Naive thymus-derived CD8-positive, alpha-beta T cell (primary cell): ENCODE measurements at places on chromosomes 13 and 19. TPM values are rescaled to one million over a fixed set of nuclear protein-coding genes. Genes with fewer than 3 reads are reported as not detected.

DNA sequence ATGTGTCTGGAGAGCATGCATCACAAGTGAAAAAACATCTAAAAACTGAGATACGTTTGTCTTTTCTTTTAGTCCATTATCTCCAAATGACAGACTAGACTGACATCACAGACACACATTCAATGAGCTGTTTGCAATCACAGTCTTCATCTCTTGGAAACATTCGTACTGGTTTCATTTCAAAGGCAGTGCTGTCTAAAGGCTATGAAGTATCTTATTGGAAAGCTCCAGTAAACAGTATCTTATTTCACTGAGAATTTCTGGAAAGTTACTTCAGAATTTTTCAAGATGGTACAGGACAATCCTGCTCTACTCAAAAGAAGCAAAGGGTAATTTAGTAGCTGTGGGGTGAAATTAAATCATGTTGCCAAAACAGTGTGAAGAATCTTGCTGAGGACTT is 53.5 kb upstream of the TNFRSF19 start:
- H3K4me1 ChIP-seq, result no peaks in the 10 kb centered on the region
- H3K36me3 ChIP-seq, result no peaks in the 10 kb centered on the region
- no peak overlapping the region for H3K27ac ChIP-seq
- peaks cover 26% of the 10 kb centered on the region for H3K27me3 ChIP-seq

GRCh38 chr13:93925990-93926389 is 553.5 kb downstream of the DCT start:
- no peaks in the 10 kb centered on the region for H3K4me1 ChIP-seq
- H3K27ac ChIP-seq, result no peak overlapping the region
- DNase-seq, result no peak
- peaks cover 11% of the 10 kb centered on the region for H3K27me3 ChIP-seq
- H3K4me3 ChIP-seq, result no peak overlapping the region
- no peaks in the 10 kb centered on the region for H3K36me3 ChIP-seq

DNA sequence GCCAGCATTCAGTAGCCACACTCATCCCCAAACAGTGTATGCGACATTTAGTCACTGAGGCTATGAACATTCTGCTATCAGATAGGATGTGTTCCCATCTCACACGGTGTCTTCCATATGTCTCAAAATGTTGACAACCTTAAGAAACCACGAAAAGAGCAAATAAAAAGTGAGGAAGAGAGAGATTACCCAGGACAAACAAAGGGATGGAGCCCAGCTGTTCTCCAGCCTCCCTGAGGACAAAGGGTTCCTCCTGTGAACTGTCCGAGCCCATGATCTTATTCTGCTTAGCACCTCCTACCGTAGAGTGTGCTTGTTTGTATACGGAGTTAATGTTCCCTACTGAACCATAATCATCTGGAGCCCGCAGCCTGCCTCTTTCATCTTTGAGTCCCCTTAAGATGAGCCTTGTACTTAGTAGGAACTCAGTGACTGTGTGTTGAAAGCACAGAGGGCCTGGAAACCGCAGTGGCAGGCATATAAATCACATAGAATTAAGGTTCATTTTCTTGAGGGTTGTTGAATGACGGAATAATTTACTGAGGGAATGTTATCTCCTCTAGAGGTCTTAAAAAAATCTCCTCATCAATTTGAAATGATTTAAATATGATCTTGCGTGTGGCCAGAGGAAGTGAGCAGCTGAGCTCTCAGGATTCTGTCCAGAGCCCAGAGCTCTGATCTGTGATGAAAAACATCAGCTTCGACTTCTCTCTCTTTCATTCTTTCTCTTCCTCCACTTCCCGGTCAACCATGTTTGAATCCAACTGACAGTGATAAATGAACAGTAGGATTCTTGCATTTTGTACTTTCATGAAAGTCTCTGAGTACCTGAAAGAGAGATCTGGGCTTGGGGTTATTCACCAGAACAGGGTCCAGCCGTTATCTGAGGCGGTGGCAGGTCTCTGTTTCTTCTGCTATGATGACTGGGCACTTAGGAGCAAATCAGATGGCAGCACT is 200.5 kb downstream of the KLF5 start:
- no peaks in the 10 kb centered on the region for H3K4me1 ChIP-seq
- no peak overlapping the region for H3K27ac ChIP-seq
- H3K36me3 ChIP-seq, result no peaks in the 10 kb centered on the region
- H3K27me3 ChIP-seq, result no peaks in the 10 kb centered on the region

- H3K4me3 ChIP-seq, result peak overlapping the region; percentile 95
- H3K27me3 ChIP-seq, result no peaks in the 10 kb centered on the region
- peaks cover 21% of the 10 kb centered on the region for H3K4me1 ChIP-seq
- DNase-seq, result no peak
- peak overlapping the region; percentile 93 for H3K27ac ChIP-seq
Observed at GRCh38 chr19:34962687-34963572, 1.1 kb downstream of the ZNF792 start.

The HCST gene
- total RNA-seq, result 85.7 TPM

DNA sequence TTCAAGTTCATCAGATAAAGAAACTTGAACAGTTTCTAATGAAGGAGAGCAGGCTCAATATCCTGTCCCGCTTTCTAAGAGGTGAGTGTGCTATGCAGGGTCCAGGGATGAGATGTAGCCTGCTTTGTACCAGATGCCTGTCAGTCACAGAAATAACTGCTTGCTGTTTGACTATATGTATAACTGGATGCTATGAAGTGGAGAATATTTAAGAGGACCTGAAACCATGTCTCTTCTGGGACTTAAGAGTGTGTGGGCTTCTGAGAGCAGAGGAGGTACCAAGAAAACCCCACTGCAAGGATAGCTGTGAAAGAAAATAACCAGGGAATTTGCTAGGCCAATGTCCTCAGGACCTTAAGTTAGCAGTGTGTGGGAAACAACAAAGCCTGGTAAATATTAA is 246.3 kb upstream of the RFC3 start:
- H3K27me3 ChIP-seq, result no peaks in the 10 kb centered on the region
- H3K4me3 ChIP-seq, result no peak overlapping the region
- H3K4me1 ChIP-seq, result no peaks in the 10 kb centered on the region
- no peak overlapping the region for H3K27ac ChIP-seq

The LILRA2 gene
- 0.38 TPM for total RNA-seq

The CYSLTR2 gene
- total RNA-seq, result 2.1 TPM

DNA sequence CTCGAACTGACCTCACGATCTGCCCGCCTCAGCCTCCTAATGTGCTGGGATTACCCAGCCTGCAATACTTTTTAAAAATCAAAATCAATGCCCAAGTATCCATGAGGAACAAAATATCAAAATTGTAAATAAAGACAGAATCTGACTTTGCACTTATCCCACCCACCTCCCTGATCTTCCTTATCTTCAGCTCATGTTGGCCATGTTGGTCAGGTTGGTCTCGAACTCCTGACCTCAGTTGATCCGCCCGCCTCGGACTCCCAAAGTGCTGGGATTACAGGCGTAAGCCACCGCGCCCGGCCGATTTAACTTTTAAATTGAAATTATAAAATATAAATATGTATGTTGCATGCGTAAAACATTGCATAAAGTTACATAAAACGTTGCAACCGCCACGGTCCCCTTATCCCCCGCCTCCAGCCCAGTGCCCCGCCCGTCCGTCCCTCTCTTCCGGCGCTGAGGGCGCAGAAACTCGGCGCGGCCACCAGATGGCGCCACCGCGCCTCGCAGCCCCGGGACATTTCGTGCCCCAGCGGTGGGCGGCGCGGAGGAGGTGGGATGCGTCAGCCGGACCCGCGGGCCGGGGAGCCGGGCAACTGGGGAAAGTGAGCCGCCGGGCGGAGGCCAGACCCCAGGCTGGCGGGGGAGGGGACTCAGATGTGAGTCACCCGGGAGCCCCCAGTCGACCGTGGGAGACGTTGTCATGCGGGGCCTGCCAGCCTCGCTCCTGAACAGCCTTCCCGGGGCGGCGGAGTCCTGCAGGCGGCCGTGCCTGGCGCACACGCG is 1.5 kb upstream of the GADD45B start:
- DNase-seq, result peak; percentile 89
- no peaks in the 10 kb centered on the region for H3K27me3 ChIP-seq
- H3K27ac ChIP-seq, result peak overlapping the region; percentile 95
- peaks cover 16% of the 10 kb centered on the region for H3K36me3 ChIP-seq

The OR4F17 gene
- total RNA-seq, result 0.49 TPM

GRCh38 chr19:30226464-30227011 is 145.6 kb upstream of the ZNF536 start:
- H3K4me3 ChIP-seq, result peak overlapping the region; percentile 84
- H3K4me1 ChIP-seq, result peaks cover 32% of the 10 kb centered on the region
- peaks cover 10% of the 10 kb centered on the region for H3K36me3 ChIP-seq
- H3K27ac ChIP-seq, result no peak overlapping the region

GRCh38 chr13:91647361-91647990 is 249.1 kb downstream of the GPC5 start:
- no peaks in the 10 kb centered on the region for H3K27me3 ChIP-seq
- H3K36me3 ChIP-seq, result no peaks in the 10 kb centered on the region
- no peaks in the 10 kb centered on the region for H3K4me1 ChIP-seq
- no peak for DNase-seq
- no peak overlapping the region for H3K27ac ChIP-seq

DNA sequence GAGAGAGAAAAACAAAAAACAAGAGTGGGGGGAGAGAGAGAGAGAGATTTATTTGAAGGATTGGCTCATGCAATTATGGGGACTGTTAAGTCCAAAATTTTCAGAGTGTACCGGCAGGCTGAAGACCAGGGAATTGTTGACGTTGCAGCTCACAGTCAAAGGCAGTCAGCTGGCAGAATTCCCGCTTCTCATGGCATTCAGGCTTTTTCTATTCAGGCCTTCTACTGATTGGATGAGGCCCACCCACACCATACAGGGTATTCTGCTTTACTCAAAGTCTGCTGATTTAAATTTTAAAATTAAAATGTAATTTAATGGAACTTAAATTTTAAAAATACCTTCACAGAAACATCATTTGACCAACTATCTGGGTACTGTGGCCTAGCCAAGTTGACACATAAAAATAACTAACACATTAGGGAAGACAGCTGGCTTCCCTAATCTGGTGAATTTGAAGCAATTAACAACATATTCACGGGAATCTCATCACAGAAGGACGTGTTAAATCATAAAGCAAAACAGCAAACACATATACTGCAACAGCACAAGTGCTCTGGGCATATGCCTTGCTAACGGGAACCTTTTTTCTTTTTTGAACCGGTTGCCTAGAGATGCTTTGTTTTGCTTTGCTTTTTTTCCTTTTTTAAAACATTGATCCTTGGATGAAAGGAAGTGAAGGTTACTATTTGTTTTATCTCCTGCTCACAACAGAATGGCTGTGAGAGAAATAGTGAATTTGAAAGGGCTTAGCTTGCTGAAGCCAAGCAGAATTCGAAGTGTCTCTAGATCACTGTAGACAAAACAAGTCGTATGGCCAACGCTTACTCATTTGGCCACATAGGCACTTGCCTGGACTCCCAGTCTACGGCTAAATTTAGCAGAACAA is 505.1 kb downstream of the IRS2 start:
- H3K4me1 ChIP-seq, result no peaks in the 10 kb centered on the region
- no peak overlapping the region for H3K4me3 ChIP-seq
- H3K27ac ChIP-seq, result no peak overlapping the region
- H3K27me3 ChIP-seq, result no peaks in the 10 kb centered on the region
- no peak for DNase-seq

DNA sequence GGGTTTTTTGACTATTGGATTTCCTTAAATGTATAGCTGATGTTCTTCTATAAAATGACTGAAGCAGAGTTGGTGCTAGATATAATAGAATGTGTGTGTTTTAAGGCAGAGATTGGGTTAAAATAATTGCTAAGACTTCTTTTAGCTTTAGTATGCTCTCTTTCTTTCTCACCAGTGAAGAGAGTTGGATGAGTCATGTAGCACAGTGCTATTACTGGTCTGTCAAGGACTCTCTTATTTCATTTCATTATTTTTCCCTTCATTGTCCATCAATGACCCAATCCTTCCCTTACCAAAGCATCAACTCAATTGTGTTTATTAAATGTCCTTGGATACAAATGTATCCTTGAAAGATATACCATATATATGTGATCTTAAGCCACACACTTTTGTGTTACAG is 268.9 kb downstream of the IRS2 start:
- H3K4me3 ChIP-seq, result no peak overlapping the region
- H3K4me1 ChIP-seq, result no peaks in the 10 kb centered on the region
- no peaks in the 10 kb centered on the region for H3K36me3 ChIP-seq
- H3K27me3 ChIP-seq, result peaks cover 10% of the 10 kb centered on the region

- H3K27ac ChIP-seq, result no peak overlapping the region
- no peak overlapping the region for H3K4me3 ChIP-seq
- H3K36me3 ChIP-seq, result no peaks in the 10 kb centered on the region
- DNase-seq, result no peak
- no peaks in the 10 kb centered on the region for H3K27me3 ChIP-seq
- peaks cover 11% of the 10 kb centered on the region for H3K4me1 ChIP-seq
Observed at GRCh38 chr13:30529085-30529834, 63.5 kb upstream of the HMGB1 start.

GRCh38 chr19:18637673-18638630 is 1.1 kb downstream of the KLHL26 start:
- H3K4me1 ChIP-seq, result peaks cover 33% of the 10 kb centered on the region
- DNase-seq, result no peak
- peak overlapping the region; percentile 80 for H3K4me3 ChIP-seq
- H3K27me3 ChIP-seq, result no peaks in the 10 kb centered on the region
- peaks cover 4% of the 10 kb centered on the region for H3K36me3 ChIP-seq

DNA sequence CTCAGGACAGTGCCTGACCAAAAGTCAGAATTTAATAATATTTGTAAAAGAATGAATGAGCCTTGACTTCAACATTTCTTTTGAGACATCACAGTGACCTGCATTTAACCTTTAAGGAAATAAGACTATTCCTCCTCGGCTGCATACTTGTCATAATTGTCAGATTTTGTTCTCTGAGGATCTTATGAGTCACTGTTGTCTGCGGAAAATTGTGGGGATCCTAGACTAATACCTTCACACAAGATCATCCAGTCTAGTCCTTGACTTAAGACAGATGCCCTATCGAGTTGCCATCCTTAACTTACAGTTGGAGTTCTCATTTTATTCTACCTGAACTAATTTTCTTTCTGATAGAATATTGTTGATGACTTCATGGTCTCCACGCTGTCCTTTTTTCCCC is 198.4 kb downstream of the DLEU7 start:
- H3K27me3 ChIP-seq, result no peaks in the 10 kb centered on the region
- no peak for DNase-seq
- no peaks in the 10 kb centered on the region for H3K36me3 ChIP-seq
- H3K4me3 ChIP-seq, result no peak overlapping the region
- no peaks in the 10 kb centered on the region for H3K4me1 ChIP-seq

The ZNF112 gene
- total RNA-seq, result 1.2 TPM

DNA sequence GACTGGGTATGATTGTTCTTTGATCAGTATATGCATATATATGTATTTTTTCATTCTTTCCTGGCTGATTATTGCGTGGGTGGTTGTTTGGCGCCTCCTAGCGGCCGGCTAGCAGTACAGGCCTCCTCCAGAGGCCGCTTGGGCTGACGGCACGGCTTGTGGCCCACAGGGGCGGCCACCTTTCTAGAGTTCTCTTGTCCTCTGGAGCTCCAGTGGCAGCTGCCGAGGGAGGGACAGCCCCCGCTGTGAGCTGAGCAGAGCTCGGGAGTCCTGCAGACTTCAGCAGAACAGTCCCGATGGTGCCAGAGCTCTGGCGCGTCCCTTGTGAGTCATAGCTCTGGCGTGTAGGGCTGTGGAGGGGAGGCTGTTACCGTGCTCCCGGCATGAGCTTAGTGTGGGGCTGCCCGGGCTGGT is 22.5 kb upstream of the ZNF429 start:
- H3K27me3 ChIP-seq, result no peaks in the 10 kb centered on the region
- no peaks in the 10 kb centered on the region for H3K4me1 ChIP-seq
- H3K36me3 ChIP-seq, result no peaks in the 10 kb centered on the region
- DNase-seq, result peak; percentile 64
- H3K4me3 ChIP-seq, result peak overlapping the region; percentile 26
